ENCODE measurements at places on chromosomes 2 and 18. TPM values are rescaled to one million over a fixed set of nuclear protein-coding genes. Genes with fewer than 3 reads are reported as not detected.

SCYGR4 gene
- total RNA-seq, result not detected

GRCh38 chr2:156896294-156896693 is 361.2 kb upstream of the GALNT5 start:
- ATAC-seq, result peak; percentile 69

- ATAC-seq, result no peak
These were observed 99.6 kb downstream of the ZAP70 start for GRCh38 chr2:97812931-97813330.

DNA sequence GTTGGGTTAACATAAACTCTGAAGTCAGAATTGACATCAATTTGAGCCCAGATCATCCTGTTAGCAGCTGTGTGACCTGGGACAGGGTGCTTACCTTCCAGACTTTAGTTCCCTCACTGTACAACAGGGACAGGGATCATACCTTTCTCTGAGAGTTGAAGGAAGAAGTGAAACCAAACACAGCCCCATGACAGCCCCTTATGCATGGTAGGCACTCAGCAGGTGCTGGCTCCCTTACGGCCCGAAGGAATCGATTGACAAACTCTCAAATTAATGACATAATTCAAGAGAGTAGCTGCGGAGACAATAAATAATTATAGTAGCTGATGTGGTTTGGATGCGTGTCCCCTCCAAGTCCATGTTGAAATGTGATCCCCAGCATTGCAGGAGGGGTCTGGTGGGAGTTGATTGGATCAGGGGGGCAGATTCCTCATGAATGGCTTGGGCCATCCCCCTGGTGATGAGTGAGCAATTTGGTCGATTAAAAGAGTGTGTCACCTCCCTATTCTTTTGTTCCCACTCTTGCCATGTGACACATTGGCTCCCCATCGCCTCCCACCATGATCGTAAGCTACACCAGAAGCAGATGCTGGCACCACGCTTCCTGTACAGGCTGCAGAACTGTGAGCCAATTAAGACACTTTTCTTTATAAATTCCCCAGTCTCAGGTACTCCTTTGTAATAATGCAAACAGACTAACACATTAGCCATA is 72.4 kb downstream of the ODC1 start:
- ATAC-seq, result peak; percentile 44

- ATAC-seq, result no peak
These were observed at the start of gene ST6GAL2 for GRCh38 chr2:106885971-106886915. ST6GAL2 (minus strand) TSS chr2:106886167; CDS start chr2:106843977, 42,190 bp downstream.

GLB1L gene
- 2.8 TPM for total RNA-seq

- ATAC-seq, result peak; percentile 89
These were observed 37.0 kb downstream of the TGFA start for GRCh38 chr2:70516596-70516995.

RAMP1 gene
- total RNA-seq, result 0.54 TPM

TMEM200C gene
- not detected for total RNA-seq

GRCh38 chr2:164644036-164644700 is 22.9 kb upstream of the GRB14 start:
- no peak for ATAC-seq

GRCh38 chr2:26711457-26712161 is 19.1 kb downstream of the KCNK3 start:
- ATAC-seq, result no peak

DNA sequence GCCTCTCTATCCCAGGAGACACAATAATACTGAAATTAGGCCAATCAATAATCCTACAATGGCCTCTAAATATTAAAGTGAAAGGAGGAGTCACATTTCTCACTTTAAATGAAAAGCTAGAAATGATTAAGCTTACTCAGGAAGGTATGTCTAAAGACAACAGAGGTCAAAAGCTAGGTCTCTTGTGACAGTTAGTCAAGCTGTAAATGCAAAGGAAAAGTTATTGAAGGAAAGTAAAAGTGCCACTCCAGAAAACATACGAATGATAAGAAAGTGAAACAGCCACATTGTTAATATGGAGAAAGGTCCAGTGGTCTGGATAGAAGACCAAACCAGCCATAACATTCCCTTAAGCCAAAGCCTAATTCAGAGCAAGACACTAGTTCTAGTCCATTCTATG is 9.5 kb downstream of the SESTD1 start:
- ATAC-seq, result no peak

DNA sequence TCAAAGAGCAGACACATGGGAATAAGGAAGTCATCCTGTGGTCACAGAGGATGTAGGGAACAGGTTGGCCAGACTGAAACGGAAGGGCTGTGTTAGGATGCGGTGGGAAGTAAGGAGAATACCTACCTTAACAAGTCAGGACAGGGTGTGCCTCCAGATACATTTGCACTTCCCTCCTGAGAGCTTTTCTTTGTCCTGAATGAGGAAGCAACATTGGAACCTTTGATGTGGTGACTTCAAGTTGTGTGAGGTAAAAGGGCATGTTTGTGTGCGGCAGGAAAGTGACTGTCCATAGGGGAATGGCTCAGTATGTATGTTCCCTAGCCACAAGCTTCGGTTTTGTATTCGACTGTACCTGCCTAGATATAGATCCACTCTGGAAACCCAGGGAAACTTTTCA is 24.9 kb upstream of the LRRTM1 start:
- no peak for ATAC-seq

GRCh38 chr2:115946341-115946740 is 1503.9 kb downstream of the DPP10 start:
- no peak for ATAC-seq

DNA sequence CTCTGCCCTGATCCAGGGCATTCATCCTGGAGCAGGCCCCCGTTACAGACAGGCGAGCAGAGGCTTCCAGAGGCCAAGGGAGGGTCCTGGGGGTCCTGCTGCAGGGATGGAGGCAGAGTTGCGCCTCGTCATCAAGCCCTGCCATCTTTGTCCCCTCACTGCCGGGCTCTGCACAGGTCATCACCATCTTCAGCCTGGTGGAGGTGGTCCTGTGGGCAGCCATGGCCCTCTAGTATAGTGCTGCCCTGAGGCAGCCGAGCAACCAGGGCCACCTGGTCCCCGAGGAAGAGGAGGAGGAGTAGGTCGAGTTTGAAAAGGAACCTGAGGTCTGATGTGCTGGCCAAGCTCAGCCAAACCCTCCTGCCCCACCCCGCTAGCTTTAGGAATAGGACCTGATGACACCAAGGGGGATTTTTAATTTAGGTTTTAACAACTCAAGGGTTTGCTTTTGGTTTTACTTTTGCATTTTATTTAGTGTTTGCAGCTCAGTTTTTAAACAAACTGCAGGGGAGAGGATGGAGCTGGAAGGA is 8.8 kb upstream of the ALPI start:
- ATAC-seq, result no peak

GRCh38 chr18:57581301-57581934 is 5.1 kb downstream of the FECH start:
- no peak for ATAC-seq

GRCh38 chr2:96604104-96604503 is 34.0 kb downstream of the KANSL3 start:
- no peak for ATAC-seq

DQX1 gene
- total RNA-seq, result 0.76 TPM

- no peak for ATAC-seq
These were observed 447.2 kb upstream of the TNP1 start for GRCh38 chr2:217307023-217307422.

GRCh38 chr2:9641641-9642040 is 10.8 kb upstream of the YWHAQ start:
- ATAC-seq, result peak; percentile 85

- peak; percentile 48 for ATAC-seq
These were observed 3.8 kb downstream of the DLX2 start for GRCh38 chr2:172098650-172099471.

DNA sequence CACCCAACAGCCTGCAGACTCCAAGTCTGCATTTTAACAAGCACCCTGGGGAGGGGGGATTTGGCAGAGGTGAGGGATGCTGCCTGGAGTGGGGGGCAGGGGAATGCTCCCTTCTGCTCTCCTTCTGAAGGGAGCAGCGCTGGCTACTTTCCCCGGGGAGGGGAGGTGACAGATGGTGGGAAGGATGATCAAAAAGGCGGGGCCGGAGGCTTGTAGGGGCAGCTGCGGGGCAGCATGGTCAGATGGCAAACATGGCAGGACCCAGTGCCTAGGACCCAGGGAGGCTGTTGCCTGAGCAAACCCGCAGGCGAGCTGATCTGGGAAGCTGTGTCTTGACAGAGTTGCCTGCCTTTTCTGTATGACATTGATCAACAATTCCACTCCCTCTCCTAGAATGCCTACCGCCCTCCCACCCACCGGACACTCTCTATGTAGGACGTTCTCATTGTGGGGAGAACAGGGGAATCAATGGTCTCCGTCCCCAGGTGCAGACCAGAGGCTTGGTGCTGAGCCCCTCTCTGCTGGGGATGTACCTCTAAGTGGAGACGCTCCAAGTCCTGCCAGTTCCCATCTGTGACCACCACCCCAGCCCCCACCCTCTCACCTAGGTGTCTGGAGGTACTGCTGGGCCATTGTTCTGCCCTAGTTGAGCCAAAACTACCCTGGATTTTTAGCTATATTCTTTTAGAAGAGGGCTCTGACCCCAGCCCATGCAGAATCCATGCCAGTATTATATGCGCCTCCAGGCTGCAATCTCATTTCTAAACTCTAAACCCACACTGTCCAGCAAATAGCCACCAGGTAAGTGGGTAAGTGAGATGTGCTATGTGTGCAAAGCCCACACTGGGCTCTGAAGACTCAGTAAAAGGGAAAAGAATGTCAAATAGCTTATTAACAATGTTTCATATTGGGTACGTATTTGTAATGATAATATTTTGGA is 89.7 kb upstream of the SEC11C start:
- ATAC-seq, result no peak

MYL12A gene
- total RNA-seq, result 483 TPM

CELF4 gene
- not detected for total RNA-seq

DNA sequence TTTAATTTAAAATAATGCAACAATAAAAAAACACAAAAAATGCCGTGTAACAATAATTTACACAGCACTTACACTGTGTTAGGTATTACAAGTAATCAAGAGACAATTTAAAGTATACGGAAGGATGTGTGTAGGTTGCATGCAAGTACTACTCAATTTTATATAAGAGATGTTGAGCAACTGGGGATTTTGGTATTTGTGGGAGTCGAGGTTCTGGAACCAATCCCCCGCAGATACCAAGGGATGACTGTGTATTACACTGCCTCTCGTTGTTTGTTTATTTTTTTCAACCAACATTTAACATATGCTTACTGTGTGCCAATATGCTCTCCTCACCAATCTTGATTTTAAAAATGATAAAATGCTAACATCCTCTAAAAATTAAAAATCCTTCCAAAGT is 24.8 kb downstream of the MAP3K2 start:
- ATAC-seq, result peak; percentile 43

DNA sequence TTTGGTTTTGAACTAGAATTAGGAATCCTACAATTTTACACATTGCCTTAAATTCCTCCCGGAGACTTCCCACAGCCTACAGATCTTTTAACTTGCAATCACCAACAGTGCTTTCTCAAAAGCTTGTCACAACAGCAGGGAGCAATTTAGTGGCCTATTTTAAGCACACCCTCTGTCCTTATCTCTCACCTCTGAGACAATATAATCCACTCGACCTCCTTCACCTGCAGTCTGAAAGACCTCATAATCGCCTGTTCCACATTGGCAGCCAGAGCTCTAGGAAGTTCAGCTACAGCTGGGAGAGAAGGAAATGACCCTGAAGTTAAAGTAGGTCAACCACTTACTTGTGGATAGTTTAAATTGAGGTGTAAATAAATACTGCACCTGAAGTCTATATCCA is 249.7 kb upstream of the DLGAP1 start:
- ATAC-seq, result no peak

TMEM198 gene
- 5.1 TPM for total RNA-seq

GRCh38 chr2:236105955-236106607 is 62.1 kb downstream of the GBX2 start:
- no peak for ATAC-seq

BCL2L11 gene
- total RNA-seq, result 13.4 TPM

DNA sequence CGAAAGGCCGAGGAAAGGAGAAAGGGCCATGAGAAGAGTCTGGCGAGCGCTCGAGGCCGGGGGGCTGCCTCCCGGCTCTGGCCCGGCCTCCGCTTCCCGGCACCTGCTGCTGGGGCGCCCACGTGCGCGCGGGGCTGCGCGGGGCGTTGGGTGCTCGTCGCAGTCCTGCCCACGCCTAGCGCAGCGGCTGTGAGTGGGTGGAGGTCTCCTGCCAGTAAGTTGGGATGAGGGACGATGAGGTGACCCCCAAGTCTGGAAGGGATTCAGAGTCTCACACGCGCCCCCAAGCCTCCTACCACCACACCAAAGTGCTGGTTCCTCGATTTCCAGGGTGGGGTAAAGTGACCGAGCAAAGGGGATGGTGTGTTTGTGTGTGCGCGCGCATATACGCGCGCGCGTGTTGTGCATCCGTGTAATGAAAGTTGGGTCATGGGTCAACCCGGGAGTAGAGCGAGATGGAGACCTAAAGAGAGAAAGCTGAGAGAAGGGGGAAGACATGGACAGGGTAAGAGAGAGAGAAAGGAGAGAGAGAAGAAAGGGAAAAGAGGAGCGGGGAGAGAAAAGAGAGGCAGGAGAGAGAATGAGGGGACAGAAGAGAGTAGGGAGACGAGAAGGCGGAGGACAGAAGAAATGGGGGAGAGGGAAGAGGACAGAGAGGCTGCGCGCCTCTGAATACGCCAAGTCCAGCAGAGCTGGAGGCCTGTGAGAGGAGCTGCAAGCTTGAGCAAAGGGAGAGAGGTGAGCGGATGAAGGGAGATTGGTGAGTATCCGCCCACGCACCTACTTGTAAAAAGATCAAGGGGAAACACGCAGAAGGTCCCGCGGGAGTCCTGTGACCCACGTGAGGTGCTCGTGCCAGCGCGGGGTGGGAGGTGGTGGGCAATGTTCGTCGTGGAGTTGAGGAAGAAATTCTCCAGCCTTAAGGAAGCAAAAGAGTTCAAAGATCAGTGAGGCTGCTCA is 1.7 kb upstream of the NETO1 start:
- ATAC-seq, result no peak

DNA sequence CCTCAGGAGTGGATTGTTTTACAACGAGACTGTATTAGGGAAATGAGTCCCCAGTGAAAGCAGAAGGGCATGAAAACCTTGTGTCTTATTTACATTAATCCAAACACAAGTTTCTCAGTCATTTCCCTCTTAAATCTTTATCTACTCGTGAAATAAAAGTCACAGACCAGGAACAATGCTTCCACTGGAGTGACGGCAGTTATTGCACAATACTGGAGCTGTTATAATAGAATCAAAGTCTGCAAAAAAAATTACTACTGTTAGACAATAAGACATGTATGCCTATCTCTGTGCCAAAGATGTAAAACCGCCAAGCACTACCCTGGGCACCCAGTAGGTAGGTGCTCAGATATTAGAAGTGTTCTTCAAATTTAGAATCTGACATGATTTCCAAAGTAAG is 375.5 kb downstream of the ZNF521 start:
- no peak for ATAC-seq

DSG4 gene
- total RNA-seq, result not detected

DNA sequence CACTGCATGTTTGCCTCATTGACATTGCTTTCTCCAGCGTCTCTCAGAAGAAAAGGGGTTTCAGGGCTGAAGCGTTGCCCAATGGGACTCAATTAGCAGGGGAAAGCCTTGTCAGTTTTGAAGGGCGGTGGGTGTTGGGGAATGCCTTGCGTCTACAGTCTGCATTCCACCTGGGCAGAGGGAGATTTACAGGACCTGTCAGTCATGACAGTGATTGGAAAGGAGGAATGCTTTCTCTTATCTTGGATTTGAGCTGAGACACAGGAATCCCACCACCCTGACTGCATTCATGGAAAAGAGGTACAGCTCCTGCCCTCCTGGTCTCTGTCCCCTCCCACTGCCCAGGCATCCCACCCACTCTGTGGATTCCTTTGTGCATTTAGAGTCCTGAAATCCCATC is 123.9 kb downstream of the ACKR3 start:
- no peak for ATAC-seq

PID1 gene
- total RNA-seq, result not detected

PDE11A gene
- total RNA-seq, result 0.08 TPM
